ENCODE measurements at places on chromosomes 11 and 22. TPM values are rescaled to one million over a fixed set of nuclear protein-coding genes. Genes with fewer than 3 reads are reported as not detected.

The ELFN2 gene
- total RNA-seq = 0.05 TPM

The MTNR1B gene
- total RNA-seq = not detected

The SUN2 gene
- 481 TPM for total RNA-seq

The ADAMTS8 gene
- not detected for total RNA-seq

The ENDOD1 gene
- total RNA-seq = 23.9 TPM

The PHOX2A gene
- not detected for total RNA-seq

The FJX1 gene
- 0.11 TPM for total RNA-seq

The C11orf87 gene
- not detected for total RNA-seq

The LINC01488 gene
- not detected for total RNA-seq

The TPH1 gene
- total RNA-seq = 0.21 TPM

The RFPL1 gene
- total RNA-seq = not detected

The VWCE gene
- 3.3 TPM for total RNA-seq

The SYT7 gene
- total RNA-seq = not detected

The KCNE3 gene
- total RNA-seq = not detected

The ISX gene
- not detected for total RNA-seq

All from activated CD8-positive, alpha-beta T cell treated with anti-CD3 and anti-CD28 coated beads, Interleukin-2, amount 10 ng/mL, durations not matched to agents 7 days and 5 days (primary cell).